ENCODE measurements at places on chromosomes 11 and 22.

- DNase-seq, result no peak
Measured at GRCh38 chr11:77073328-77074001, 6.7 kb downstream of the CAPN5 start.

DNA sequence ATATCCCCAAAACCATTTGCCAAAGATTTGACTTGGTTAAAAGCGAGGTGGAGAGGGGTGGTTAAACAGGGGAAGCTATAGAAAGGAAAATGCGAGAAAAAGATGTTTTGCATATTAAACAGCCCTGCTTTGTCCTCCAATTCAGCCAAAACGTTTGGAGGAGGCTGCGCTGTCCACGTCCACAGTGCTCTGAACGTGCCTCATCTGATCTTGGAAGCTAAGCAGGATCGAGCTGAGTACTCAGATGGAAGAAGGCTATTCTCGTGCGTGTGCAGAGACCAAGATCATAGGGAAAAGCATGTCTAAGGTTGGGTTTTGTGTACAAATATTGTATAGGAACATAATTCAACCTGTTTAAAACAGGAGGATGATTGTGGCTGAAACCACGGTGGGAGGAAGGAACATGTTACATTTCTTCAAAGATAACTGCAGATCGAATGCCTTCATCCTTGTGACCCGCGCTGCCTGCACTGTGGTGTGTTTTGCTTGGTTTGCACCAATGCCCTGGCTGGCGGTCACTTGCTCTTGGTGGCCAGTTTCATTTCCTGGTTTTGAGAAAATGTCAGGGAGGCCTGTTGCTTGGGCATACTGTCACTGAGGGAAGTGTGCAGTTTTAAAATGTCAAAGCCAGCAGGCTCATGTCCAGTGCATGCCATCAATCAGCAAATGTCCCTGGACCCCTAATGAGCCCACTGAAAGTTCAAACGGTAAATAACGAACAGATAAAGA lies 40.4 kb downstream of the FLI1 start:
- no peak for DNase-seq

GRCh38 chr11:122665861-122666260 lies 10.3 kb downstream of the UBASH3B start:
- DNase-seq, result no peak

DNA sequence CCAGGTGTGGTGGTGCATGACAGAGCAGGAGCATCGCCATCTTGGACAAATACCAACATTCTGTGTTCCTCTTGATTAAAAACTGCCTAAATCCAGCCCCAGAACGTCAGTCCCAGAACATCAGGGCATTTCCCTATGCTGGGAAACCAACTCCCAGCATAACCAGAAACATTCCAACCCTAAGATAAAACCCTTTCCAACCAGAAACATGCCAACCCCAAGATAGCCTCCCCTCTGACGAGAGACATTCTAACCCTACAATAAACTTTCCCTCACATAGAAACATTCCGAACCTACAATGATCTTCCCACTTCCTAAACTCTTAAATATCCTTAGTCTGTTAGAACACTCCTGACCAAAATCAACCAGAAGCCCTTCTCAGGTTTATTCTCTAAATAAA lies 11.6 kb downstream of the PLAAT4 start:
- DNase-seq, result no peak

DNA sequence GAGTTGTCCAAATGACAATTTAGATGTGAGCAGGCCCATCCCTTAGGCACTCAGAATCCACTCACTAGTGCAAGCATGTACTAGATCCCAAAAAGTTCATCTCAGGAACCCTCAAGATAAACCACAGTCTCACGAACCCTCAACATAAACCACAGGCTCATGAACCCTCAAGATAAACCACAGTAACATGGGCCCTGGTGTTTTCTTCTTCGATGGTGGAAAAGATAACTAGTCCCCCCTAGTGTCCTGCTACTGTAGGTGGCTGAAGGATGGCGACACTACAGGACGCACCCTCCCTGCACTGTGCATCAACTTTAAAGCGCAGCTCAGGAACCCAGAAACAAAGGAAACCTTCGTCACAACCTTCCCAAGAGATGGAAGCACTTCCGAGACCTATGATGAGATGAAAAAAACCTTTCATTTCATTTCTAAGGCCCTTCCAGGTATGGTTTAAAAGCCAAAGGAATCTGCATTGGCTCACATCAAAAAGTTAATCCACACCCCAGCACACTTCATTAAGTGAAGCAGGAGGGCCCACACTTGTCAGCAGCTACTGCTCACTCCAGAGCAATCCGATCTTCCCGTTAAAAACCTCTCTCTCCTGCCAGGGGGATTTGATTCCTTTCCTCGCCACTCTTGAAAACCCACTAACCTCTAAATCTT lies 2.4 kb downstream of the LARGE1 start:
- no peak for DNase-seq

DNA sequence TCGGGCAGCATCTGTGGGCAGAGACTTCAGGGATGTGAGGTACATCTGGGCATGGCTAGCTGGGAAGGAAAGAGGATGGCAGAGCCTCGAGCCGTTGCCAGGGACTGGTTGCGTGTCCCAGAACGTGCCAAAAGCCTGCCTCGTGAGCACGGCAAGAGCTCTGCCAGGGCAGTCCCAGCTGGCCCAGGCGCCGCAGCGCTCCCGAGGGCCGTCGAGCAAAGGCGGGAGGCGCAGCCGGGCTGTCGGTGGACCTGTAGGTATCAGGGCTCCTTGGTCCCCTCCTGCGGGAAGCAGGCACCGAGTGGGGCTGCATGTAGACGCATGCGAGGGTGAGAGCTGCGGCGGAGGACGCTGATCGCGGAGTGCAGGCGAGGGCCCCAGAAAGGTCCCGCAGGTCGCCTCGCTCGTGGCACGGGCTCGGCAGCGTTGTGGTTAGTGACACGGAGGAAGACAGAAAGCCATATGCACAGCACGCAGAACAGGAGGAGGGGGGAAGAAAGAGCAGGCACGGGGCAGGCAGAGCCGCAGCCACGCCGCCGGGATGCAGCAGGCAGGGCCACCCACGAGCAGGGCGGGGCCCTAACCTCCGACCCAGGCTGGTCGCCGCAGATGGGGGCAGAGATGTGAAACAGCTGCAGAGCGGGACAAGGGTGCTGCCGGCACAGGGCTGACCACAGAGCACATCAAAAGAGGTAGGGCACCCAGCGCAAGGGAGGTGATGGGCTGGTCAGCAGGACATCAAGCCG lies 18.0 kb downstream of the LSP1 start:
- no peak for DNase-seq

DNA sequence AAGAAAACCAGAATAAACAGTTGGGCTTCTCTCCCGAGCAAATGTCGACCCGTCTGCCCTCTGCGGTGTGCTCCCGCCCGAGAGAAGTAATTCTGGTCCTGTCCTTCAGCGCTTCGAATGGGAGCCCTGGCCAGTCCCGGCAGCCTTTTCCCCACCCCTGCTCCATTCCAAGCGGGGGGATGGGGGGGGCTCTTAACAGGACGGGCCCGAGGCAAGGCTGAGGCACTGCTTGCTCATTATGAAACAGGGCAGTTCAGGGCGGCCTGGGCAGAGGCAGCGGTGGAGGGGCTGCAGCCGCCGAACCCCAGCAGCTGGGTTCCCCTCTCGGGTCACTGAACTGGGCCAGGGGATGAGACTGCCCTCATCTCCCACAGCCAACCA lies 9.1 kb downstream of the BACE1-AS start:
- no peak for DNase-seq

DNA sequence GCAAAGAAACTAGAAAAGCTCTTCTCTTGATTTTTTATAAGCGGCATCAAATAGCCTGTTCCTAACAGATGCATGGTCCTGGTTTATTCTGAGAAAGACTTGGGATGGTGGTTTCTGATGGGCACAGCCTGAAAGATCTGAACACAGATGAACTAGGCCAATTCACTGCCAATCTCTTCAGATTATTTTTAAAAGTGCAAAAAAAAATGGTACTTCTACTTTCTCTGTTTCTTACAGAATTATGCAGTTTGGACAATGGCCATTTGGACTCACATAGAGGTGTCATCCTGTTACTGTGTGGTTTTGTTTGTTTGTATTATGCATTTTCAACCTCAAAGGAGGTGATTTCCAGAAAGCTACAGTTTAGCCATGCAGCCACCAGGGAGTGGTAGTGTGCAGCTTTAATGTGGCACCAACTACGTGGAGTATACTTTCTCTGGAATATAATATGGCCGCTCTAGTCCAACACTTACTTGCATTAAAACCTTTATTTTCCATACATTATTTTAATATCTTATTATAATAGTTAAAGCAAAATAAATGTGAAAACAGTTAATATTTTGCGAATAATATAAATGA lies 469.8 kb upstream of the KIRREL3 start:
- no peak for DNase-seq

- no peak for DNase-seq
Measured at GRCh38 chr11:94031625-94032024, 10.5 kb downstream of the HEPHL1 start.

DNA sequence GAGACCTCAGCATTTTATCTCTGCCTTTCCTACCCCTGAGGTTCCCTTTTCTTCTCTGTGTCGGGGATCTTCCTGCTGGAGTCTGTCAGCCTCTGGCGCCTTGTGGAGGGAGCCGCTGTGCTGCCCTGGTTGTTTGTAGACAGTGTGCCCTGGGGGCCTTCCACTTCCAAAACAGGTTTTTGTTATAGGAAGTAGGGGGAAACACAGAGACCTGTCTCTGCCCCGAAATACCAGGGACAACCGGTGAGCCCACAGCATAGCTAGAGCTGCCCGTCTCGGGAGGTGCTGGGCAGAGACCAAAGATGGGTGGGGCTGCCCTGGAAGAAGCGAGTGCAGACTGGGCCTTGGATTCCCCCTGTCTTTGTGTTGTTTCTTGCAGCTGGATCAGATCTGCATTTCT lies 8.0 kb downstream of the NCAPH2 start:
- no peak for DNase-seq

- no peak for DNase-seq
Measured at GRCh38 chr11:81342966-81343365, 1390.7 kb downstream of the FAM181B start.

- DNase-seq, result no peak
Measured at GRCh38 chr11:109507331-109507730, 85.3 kb downstream of the C11orf87 start.

- no peak for DNase-seq
Measured at GRCh38 chr22:36134182-36134581, 26.4 kb downstream of the APOL3 start.

- DNase-seq, result no peak
Measured at GRCh38 chr22:31048570-31048969, 32.5 kb upstream of the SMTN start.

Measured in NCI-H1436 (cell line).